Sigmoid colon (tissue), 7 donors: ENCODE measurements at places on chromosomes 12 and 14. TPM values are rescaled to one million over a fixed set of nuclear protein-coding genes. Genes with fewer than 3 reads are reported as not detected.

DNA sequence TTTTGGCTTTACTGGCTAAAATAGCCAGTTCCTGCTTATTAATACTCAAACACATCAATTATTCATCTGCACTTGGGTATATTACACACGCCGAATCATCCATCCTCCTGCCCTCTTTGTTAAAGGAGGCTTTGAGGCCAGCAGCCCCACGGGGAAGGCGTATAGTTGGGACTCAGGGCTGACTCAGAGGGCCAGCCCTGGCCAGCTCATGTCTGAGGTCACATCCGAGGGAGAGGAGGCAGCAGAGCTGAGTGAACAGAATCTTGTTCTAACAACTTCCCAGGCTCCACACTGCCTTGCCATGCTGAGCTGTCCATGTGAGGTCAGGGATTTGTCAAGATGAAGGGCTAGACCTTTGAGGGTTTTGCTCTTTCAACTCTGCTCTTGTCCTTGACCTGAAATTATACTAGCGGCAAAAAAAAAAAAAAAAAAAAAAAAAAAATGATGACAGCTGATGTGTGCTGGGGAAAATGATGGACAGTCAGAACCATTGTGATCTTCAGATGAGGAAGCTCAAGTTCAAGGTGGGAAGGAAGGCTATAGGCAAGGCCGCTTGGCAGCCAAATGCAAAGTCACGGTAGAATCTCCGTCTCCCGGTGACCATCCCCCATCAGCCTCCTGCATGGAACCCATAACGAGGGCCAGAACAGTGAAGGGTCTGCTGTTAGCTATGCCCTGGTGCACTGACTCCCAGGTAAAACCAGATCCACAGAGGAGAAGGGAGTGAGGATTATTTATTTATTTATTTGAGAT, 12.5 kb upstream of the MARK3 start:
- no peak overlapping the region for H3K4me3 ChIP-seq
- no peaks in the 10 kb centered on the region for H3K36me3 ChIP-seq
- H3K27me3 ChIP-seq, result no peaks in the 10 kb centered on the region
- no peak overlapping the region for H3K27ac ChIP-seq

GRCh38 chr14:22569106-22569736, 19.8 kb downstream of the DAD1 start:
- H3K27ac ChIP-seq, result peak overlapping the region; percentile 5
- no peaks in the 10 kb centered on the region for H3K4me1 ChIP-seq
- H3K4me3 ChIP-seq, result no peak overlapping the region
- no peaks in the 10 kb centered on the region for H3K27me3 ChIP-seq

DNA sequence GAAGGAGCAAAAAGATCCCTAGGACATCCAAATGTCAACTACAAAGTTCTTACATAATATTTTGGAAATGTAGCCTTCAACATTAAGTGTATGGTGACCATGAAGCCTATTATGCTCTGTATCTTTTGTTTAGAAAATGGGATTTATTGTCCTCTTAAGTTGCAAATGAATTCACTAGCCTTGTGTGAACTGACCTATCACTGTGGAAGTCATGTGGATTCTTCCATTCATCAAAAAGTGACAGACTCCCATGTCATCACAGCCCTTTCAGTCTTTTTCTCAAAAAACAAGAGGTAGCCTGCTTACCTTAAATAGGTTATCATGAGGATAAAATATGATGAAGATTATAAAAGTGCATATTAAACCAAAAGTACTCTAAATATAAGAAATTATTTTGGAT, 179.9 kb downstream of the GRIP1 start:
- DNase-seq, result no peak
- H3K27ac ChIP-seq, result no peak overlapping the region
- no peaks in the 10 kb centered on the region for H3K27me3 ChIP-seq
- no peak overlapping the region for H3K4me3 ChIP-seq
- H3K36me3 ChIP-seq, result no peaks in the 10 kb centered on the region

DNA sequence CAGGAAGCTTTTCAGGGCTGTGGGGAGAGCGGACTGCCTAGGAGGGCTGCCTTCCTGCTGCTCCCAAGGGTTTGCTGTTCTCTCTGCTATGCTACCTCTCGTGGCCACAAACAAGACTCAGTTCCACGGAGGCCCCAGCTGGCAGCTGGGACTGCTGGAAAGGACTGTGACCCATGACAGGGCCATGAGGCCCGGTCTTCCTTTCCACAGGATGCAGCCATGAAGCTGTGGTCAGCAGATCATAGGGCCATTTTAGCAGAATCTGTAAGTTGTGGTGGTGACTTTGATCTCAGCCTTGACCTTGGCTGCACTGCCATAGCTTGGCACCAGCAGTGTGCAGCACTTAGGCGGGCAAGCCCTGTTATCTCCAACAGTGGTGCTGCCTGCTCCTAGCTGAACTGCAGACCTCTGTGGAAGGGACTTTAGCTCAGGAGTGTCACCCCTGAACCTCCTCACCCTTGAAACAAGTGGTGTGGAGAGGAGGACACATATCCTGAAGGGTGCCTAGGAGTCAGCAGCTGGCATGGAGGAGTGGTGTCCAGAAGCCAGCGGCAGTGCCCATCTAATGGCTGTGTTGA, 12.3 kb downstream of the KRT80 start:
- H3K36me3 ChIP-seq, result no peaks in the 10 kb centered on the region
- no peak overlapping the region for H3K4me3 ChIP-seq
- no peaks in the 10 kb centered on the region for H3K27me3 ChIP-seq

- H3K27ac ChIP-seq, result no peak overlapping the region
- H3K4me1 ChIP-seq, result no peaks in the 10 kb centered on the region
- no peaks in the 10 kb centered on the region for H3K36me3 ChIP-seq
- no peak for DNase-seq
- no peaks in the 10 kb centered on the region for H3K27me3 ChIP-seq
- H3K4me3 ChIP-seq, result no peak overlapping the region
Measured at GRCh38 chr14:21802441-21802840, 128.8 kb upstream of the OR4E1 start.

GRCh38 chr12:82963956-82964355, 277.2 kb downstream of the TMTC2 start:
- H3K27ac ChIP-seq, result no peak overlapping the region
- H3K4me3 ChIP-seq, result no peak overlapping the region
- H3K27me3 ChIP-seq, result no peaks in the 10 kb centered on the region
- no peak for DNase-seq
- no peaks in the 10 kb centered on the region for H3K36me3 ChIP-seq
- peaks cover 6% of the 10 kb centered on the region for H3K4me1 ChIP-seq

DNA sequence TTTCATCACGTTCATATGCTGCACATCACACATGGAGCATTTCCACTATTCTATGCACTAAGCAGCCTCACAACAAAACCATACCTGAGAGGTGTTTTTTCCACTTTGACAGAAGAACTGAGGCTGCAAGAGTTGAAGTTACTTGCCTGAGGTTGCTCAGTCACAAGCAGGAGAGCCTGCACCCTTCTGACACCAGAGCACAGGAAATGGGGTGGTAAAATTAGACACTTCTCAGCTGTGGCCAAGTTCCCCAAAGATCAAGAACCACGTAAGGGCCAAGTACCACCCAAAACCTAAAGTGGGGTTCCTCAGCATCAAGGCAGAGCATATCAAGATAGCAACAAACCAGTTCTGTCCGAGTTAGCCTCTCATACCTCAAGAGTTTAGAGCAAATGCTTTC, 185.8 kb downstream of the CAPZA3 start:
- no peaks in the 10 kb centered on the region for H3K36me3 ChIP-seq
- no peak overlapping the region for H3K4me3 ChIP-seq
- no peak overlapping the region for H3K27ac ChIP-seq
- no peak for DNase-seq
- no peaks in the 10 kb centered on the region for H3K4me1 ChIP-seq
- no peaks in the 10 kb centered on the region for H3K27me3 ChIP-seq

DNA sequence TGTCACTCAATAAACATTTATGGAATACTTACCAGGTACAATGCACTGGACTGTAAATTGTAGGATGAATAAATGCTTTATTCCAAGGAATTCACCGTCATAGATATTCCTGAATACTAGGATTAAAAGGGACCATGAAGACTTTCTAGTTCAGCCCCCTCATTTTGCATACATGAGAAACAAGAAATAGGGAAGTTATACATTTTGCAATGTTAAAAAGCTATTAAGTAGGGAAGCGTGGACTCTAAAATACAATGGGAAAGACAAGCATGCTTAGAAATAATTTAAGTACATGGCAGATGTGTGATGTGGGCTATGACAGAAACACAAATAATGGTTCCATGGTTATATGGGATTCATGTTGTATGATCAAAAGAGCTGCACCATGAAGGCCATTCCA, 89.4 kb upstream of the SYT10 start:
- DNase-seq, result no peak
- no peak overlapping the region for H3K4me3 ChIP-seq
- no peaks in the 10 kb centered on the region for H3K36me3 ChIP-seq
- no peak overlapping the region for H3K27ac ChIP-seq

The TMPRSS12 gene
- not detected for total RNA-seq
